ENCODE measurements at places on chromosomes 2 and 18.

GRCh38 chr2:239674101-239674980 lies 273.5 kb upstream of the HDAC4 start:
- DNase-seq, result no peak

- no peak for DNase-seq
These were observed 1564.6 kb upstream of the NXPH2 start for GRCh38 chr2:140344838-140345237.

DNA sequence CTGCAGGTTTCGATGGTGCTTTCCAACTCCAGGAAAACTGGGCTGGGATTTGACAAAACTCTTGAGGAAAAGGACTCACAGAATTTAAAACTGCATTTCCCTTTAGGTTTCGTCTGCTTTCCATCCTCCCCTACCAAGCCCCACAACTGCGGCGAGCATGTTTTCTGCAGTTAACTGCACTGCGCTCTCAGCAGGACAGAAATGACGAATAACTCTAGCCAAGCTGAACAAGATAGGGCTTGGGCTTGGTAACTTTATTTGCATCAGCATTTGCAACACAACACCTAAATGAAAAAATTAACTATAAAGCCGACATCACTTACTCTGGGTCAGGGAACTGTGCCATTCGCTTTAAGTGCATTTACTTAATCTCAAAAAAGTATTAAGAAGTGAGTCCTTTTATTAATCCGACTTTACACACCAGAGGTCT lies 669 bp upstream of the PIKFYVE start:
- DNase-seq, result peak; percentile 59

- no peak for DNase-seq
These were observed 26.9 kb upstream of the COL6A3 start for GRCh38 chr2:237440819-237441281.

GRCh38 chr2:160501370-160501769 lies 7.8 kb upstream of the RBMS1 start:
- no peak for DNase-seq

DNA sequence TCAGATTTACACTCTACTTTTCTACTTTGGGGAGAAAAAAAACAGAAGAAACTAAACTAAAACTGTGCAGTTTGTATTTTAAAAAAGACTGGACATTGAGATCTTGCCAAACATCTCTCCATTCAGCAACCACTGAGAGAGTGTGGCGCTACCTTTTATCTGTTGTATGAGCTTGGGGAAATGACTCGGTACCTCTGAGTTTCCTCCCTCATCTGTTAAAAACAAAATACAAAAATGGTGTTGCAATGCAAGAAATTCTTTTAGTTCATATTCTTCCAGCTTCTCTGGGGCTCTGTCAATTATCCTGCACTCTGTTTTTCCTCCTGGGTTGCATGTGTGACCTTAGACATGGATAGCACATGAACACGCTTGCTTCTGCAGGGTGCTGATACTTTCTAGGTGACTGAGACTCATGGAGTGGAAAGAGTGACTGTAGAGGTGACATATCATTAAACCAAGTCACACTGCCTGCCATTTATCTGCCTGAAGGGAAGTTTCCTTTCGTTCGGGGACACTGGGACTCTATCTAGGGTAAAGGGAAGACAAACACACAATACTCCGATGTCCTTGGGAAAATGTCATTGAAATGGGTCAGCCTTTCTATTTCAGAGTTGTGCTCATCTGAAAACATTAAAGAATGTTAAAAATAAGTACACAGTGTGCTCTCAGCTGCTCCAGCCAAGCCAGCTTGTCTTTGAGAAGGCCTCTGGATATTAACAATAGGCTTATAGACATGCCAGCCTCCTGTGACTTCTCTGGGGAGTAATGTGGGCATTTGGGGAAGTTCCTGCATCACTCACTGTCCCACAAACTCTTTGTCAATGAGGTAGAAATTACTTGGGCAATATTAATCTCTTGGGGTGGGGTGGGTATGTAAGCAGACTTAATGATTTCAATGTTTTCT lies 91.4 kb downstream of the TRIB2 start:
- DNase-seq, result no peak

DNA sequence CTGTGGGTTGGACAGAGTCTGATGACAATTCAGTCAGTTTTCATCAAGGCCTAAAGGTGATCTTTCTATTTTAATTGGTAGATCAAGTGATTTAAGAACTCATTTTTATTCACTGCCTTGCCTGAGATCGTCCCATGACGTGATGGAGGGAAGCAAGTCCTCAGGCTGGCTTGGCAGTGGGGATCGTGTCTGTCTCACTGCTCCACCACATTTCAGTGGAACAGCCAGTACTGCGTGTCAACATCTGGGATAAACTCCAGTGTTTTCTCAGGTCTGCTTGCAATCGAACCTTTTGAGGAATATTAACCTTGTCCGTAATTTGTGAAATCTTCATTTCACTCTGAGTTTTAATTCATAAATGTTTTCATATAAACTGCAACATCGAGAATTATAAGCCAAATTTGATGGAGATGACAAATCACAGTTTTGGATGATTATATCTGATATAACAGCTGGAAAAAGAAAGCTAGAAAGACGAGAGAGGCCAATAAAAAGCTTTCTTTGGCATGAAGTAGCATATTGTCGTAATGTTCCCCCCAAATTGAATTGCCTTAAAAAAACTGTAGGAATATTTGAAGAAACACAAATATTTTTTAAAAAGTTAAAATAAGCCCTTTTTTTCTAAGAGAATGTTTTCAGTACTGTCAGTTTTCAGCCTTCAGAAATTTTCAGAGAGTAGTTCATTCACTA lies 414.7 kb upstream of the SPRED2 start:
- DNase-seq, result no peak

GRCh38 chr18:12862467-12862866 lies 21.6 kb downstream of the PTPN2 start:
- no peak for DNase-seq

GRCh38 chr2:173296235-173296634 lies 58.4 kb upstream of the CDCA7 start:
- DNase-seq, result no peak

- DNase-seq, result no peak
These were observed 32.6 kb downstream of the CREG2 start for GRCh38 chr2:101354420-101355311.

- DNase-seq, result no peak
These were observed 57.0 kb upstream of the SCN1A start for GRCh38 chr2:166184789-166185188.

GRCh38 chr2:242069018-242069417 lies 199.5 kb downstream of the RTP5 start:
- DNase-seq, result no peak

DNA sequence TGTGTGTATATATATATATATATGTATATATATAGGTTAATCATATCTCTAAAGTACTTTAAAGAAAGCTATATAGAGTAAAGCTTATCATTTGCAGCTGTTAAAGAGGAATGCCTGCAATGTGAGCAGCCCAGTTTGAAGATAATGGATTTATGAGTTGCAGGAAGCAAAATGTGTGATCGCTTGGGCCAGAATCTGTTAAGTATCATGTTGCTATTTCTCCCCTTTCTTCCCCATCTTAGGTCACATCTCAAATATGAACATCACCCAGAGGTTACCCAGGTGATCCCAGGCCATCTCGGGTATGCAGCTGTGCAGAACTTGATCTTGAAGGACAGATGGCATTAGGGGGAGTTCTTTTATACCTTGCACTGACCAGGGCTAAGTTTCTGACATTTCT lies 316.5 kb downstream of the MTX2 start:
- no peak for DNase-seq

GRCh38 chr18:43078478-43079092 lies 36.9 kb downstream of the RIT2 start:
- DNase-seq, result no peak

- DNase-seq, result no peak
These were observed 60.8 kb upstream of the GLS start for GRCh38 chr2:190819840-190820301.

- no peak for DNase-seq
These were observed 279.5 kb upstream of the PARD3B start for GRCh38 chr2:204265681-204266181.

DNA sequence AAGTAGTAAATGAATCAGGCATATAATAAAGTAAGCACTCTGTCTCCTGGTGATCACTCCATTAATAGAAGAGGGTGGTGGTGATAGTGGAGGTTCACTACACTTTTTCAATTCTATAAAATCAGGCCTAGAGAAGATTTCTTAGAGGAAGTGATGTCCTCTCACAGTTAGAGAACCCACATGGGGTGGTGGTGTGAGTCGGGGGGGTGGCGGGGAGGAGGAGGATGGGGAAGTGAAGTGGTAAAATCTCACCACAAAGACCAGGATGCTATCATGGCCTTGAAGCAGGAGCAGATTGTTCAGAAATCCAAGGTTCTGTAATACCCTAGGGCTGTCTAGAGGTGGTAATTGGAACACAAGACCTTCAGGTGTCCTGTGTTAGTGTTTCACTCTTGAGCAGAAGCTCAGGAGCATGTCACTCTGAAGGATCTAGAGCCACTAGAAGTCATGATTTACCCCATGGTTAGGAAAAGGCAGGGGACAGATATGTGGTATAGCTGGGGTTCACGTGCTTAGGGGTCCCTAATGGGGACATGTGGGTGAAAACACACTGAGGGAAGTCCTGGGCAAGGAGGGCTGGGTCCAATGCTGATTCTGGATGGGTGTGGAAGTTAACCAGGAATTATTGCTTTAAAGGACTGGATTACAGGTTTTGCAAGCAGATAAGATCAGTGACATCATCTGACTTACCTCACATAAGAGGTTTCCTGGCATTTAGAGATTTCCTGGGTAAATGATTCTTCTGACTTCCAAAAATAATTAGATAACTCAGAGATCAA lies 31.0 kb downstream of the RNF125 start:
- DNase-seq, result no peak

- DNase-seq, result no peak
These were observed 94.3 kb upstream of the ITGB6 start for GRCh38 chr2:160294339-160294803.

DNA sequence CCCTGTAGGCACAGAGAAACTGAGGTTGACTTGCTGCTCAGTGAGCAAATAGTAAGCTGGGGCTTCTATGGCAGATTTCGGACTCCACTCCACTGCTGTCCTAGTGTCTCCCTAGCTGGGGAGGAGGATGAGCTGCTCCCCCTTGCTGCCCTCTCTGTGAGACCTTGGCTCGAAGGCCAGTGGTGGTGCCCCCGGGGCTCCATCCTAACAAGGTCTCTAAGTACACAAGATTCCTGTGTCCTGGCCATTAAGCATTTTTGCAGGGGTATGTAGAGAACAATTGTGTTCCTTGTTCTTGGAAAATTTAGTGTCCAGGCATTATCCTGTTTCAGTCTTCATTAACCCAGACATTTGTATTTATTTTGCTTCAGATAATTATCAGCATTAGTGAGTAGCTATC lies 21.3 kb upstream of the BCL2L11 start:
- no peak for DNase-seq

DNA sequence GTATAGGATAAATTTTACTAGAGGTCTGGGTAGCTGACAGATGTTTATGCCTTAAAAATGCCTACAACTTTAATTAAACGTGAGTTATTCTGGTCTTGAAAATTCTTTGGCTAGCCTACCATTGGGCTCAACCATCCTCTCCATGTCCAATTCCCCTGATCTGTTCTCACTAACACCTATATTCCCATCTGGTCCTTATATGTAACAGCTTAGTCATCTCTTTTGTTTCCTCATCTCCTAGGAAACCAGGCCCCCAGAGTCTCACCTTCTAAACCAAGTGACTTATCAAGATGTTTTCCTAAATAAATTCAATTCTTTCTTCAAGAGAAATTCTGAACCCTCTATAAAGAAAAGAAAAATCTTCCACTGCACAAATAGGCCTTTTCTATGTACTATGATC lies 148.5 kb downstream of the TTC32 start:
- DNase-seq, result no peak

DNA sequence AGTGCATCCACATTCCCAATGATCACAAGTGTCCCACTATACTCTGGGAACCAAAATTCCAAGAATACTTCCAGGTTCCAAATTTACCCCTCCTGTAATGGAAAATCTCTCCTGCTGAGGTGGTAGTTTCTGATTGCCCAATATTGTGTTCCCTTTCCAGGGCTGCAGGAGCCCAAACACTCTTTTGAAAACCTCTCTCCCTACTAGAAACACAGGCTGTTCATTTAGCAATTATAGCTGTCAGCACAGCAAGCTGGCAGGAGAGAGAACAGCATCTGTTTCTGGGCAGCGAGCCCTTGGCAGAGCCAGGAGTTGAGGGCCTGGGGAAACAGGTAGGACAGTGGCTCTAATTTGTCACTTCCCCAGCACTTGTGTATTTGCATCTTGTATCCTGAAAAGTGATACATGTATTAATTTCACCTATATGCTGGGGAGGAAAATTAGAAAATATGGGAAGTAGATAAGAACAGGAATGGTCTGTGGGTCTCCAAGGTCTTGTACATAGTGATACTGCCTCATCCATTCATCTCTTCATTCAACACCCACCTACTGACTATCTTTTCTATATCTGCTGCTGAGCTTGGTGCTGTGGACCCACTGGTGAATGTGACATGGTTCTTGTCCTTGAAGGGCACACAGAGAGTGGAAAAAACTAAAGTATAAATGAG lies 16.9 kb upstream of the PAIP2B start:
- DNase-seq, result no peak

DNA sequence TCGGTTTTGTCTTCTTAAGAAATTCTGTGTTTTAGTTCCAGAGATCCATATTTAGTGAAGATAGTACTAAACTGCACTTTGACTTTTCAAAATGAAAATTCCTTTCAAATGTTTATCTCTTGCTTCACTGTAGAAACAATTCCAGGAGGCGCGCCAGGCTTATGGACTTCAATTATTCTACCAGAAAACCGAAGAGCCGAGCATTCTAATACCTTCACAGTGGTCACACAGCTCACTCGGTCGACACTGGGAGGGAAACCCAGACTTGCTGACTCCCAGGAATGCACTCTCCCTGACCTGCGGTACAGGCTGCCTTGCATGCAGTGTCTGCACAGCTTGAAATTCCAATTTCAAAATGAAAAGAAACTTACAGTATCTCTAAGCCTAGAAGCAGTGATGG lies 119.9 kb upstream of the PIEZO2 start:
- no peak for DNase-seq

DNA sequence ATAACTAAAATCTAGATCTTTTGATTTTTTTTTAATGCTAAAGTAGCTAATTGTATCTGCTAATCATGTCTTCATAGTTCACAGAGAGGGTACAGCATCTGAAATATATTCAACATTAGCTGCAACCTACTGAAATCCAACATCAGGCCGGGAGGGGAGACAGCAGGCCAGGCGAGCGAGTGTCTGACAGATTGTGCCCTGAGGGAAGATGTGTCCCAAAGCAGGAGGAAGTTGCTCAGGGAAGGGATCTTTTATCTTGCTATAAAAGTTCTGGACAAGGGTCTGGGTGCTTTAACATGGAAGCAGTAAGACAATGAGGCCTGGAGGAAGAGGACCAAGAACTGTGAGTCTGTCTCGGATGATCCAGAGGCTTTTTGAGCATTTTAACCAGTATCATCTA lies 274.1 kb downstream of the AFF3 start:
- no peak for DNase-seq

GRCh38 chr18:53033128-53033527 lies 693.1 kb downstream of the DCC start:
- DNase-seq, result no peak

DNA sequence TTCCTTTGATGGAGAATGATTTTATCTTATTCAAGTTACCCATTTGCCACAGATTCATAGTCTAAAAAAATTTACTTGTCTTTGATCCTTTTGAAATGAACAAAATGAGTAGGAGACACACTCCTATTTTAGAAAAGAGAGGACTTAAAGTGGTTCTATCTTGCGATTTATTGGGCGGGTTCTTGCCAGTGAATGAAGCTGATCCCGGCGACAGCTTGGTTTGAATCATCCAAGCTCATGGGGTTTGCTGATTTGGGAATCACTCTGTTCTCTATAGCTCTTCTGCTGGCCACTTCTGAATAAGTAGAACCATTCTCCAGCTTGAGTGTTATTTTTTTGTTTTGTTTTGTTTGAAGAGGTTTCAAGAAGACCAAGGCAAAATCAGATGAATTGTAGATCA lies 25.5 kb upstream of the PPP1CB start:
- DNase-seq, result no peak
